ENCODE measurements at places on chromosomes 1 and 21.

- no peak for DNase-seq
These were observed 2.2 kb downstream of the TLR5 start for GRCh38 chr1:223140611-223141405.

GRCh38 chr1:17877896-17878295 is 122.8 kb downstream of the ACTL8 start:
- no peak for DNase-seq

GRCh38 chr1:23483321-23484252 is at the start of gene ASAP3:
Gene ASAP3 (minus strand): TSS chr1:23484179. CDS start chr1:23484133, 46 bp downstream.
- DNase-seq, result no peak

GRCh38 chr1:162070094-162070748 is 730 bp downstream of the NOS1AP start:
- no peak for DNase-seq

GRCh38 chr1:161365207-161365606 is 2.5 kb downstream of the CFAP126 start:
- DNase-seq, result no peak

GRCh38 chr1:24847995-24848881 is 81.8 kb downstream of the RUNX3 start:
- peak; percentile 90 for DNase-seq

GRCh38 chr1:159827549-159827948 is 876 bp downstream of the SLAMF8 start:
- DNase-seq, result no peak

- DNase-seq, result no peak
These were observed 397.2 kb downstream of the KCNH1 start for GRCh38 chr1:210736713-210737112.

DNA sequence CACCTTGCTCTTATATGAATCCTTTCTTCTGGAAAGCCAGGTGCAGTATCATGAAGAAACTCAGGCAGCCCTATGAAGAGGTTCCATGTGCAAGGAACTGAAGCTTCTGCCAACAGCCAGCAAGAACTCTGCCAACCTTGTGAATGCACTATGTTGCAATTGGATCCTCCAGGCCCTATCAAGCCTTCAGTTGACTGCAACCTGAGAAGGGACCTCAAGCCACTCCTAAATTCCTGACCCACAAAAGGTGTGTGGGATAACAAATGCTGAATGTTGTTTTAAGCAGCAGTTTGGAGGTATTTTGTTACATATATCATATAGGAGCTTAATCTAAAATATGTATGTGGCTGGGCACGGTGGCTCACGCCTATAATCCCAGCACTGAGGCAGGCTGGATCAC is 84.0 kb downstream of the RERE start:
- DNase-seq, result no peak

DNA sequence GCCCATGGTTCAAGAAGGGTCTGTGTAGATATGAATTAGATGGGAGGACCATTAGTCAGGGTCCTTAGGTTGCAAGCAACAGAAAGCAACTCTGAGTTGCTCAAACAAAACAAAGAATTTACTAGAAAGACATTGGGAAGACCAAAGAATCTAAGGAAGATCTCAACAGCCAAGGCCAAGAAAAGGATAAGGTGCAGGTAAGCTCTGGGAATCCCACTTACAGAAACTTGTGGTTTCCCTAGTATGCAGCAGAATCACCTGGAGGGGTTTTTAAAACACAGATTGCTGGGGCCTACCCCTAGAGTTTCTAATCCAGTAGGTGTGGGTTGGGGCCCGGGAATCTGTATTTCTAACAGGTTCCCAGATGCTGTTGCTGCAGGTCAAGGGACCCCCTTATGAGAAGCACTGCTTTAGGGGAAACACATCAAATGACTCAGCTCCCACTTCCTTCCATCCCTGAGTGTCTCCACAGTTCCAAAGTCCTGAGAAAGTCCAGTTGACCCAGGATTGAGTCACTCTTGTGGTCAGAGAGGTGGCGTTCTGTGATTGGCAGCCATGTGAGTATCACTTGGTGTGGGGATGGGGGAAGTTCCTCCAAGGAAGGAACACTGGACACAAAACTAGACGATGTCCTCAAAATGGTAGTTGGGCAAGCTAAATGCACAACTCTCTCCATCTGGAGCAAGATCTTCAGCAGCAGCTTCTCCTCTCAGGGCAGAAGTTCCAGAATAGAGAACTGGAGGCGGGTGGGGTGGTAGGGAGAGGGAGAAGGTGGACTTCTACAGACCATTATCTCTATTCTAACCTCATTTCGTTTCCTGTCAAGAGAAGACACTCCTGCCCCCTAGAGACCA is 24.2 kb upstream of the EYA3 start:
- DNase-seq, result no peak

GRCh38 chr1:42952303-42953001 is 6.2 kb downstream of the SLC2A1 start:
- DNase-seq, result no peak

DNA sequence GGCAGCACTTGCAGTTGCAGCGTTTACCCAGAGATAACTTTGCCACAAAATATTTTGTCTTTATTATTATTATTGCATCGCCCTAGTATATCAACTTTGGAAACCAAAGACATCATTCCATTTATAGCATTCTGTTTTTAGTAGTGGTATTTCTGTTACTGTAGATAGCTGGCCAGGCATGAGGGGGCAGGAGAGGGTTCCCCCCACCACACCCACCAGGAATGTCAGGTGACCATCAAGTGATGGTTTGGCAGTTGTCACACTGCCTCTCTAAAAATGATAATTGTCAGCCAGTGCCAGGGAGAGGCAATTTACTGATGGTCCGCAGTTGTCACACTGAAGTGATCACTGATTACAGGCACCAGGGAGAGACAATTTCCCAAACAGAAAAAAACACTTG is 135.6 kb downstream of the TSEN15 start:
- DNase-seq, result no peak
